ENCODE measurements at places on chromosomes 12 and 14. TPM values are rescaled to one million over a fixed set of nuclear protein-coding genes. Genes with fewer than 3 reads are reported as not detected.

Gene CABP1
- 0.37 TPM for total RNA-seq

DNA sequence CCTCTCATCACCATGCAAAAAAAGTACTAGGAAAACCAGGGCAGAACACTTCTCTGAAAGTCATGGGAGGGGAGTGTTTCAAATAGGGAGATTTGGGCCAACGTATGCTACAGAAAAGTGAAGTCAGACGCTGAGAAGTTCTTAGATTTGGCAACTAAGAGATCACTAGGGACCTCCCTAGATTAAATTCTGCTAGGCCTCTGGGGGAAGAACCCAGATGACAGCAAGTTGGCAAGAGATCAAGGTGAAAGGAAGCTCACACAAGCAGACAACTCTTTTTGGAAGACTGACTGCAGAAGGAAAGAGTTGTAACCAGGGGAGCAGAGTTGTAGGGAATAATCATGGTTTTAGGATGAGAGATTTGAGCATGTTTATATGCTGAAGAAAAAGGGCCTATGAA lies 20.7 kb downstream of the IQSEC3 start:
- no peak for DNase-seq
- H3K36me3 ChIP-seq: no peaks in the 10 kb centered on the region
- H3K4me3 ChIP-seq: no peak overlapping the region
- H3K4me1 ChIP-seq: no peaks in the 10 kb centered on the region

GRCh38 chr12:11669348-11669747 lies 19.9 kb downstream of the ETV6 start:
- H3K27me3 ChIP-seq: no peaks in the 10 kb centered on the region
- no peak overlapping the region for H3K27ac ChIP-seq
- H3K4me1 ChIP-seq: peaks cover 88% of the 10 kb centered on the region
- no peak overlapping the region for H3K4me3 ChIP-seq

GRCh38 chr14:28661171-28661772 lies 105.3 kb upstream of the FOXG1 start:
- no peaks in the 10 kb centered on the region for H3K36me3 ChIP-seq
- no peaks in the 10 kb centered on the region for H3K4me1 ChIP-seq
- no peaks in the 10 kb centered on the region for H3K27me3 ChIP-seq
- H3K27ac ChIP-seq: no peak overlapping the region

DNA sequence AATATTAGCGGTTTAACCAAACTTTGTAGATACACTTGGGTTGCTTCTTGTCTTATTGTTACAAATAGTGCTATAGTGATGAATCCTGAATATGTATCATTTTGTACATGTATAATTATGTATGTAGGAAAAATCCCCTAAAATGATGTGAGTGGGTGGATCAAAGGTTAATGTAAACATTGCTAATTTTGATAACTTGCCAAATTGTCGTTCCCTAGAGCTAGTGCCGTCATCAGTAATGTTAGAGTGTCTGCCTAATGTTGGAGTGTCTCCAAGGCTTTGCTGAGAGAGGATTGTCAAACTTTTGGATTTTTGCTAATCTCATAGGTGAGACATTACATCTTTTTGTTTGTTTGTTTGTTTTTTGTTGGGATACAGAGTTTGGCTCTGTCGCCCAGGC lies 44.4 kb downstream of the AEBP2 start:
- no peak for DNase-seq
- H3K4me3 ChIP-seq: no peak overlapping the region
- peaks cover 15% of the 10 kb centered on the region for H3K4me1 ChIP-seq
- no peak overlapping the region for H3K27ac ChIP-seq

DNA sequence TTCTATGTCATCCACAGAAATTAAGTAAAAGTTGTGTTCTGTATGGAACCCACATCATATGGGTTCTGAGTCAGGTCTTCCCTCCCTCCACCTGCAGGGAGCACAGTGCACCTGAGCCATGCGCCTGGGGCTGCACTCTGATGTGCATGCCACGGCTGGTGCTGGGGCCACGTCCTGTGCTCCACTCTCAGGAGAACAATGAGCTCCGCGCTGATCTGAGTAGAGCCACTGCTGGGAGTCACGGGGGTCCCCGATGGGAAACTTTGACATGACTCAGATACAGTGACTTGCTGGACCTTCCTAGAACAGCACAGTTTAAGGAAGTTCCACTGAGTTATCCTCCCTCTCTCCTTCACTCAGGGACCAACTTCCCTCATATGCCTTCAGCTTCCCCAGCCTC lies 683.4 kb downstream of the TMEM121 start:
- H3K27ac ChIP-seq: no peak overlapping the region
- no peak overlapping the region for H3K4me3 ChIP-seq
- no peaks in the 10 kb centered on the region for H3K27me3 ChIP-seq

Gene FKBP11
- 51.6 TPM for total RNA-seq

DNA sequence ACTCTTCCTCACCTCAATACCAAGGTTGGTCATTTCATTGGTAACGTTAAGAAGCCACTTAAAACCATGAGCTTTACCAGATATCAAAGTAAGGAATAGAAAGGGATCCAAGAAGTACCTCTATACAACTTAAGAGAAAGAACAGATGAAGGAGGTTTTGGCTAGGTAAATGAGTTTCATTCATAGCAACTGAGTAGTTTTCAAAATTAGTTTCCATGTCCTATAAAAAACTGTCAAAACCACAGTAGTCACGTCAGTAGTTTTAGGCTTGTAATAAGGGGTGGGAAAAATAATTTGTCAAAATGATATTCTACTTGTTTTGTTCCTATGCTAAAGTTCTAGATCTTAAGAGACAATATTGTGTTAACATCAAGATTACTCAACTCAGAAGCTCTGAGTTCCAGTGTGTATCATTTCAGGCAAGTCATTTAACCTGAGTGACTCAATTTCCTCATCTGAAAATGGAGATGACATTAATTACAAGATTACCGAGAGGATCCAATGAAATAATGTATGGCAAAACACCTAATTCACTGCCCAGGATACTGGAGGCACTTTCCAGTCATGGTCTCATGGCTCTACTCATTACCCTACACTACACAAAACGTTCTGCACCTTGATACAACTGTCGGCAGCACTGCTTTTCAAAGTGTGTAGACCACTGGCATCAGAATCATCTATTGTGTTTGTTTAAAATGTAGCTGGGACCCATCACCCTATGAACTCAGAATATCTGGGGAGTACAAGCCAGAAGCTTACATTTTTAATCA lies 24.1 kb upstream of the SLC6A13 start:
- peaks cover 57% of the 10 kb centered on the region for H3K36me3 ChIP-seq
- H3K4me3 ChIP-seq: no peak overlapping the region
- no peaks in the 10 kb centered on the region for H3K4me1 ChIP-seq
- no peaks in the 10 kb centered on the region for H3K27me3 ChIP-seq
- DNase-seq: no peak
- no peak overlapping the region for H3K27ac ChIP-seq

- H3K27me3 ChIP-seq: no peaks in the 10 kb centered on the region
- H3K27ac ChIP-seq: no peak overlapping the region
- H3K4me3 ChIP-seq: no peak overlapping the region
- no peak for DNase-seq
- no peaks in the 10 kb centered on the region for H3K36me3 ChIP-seq
Measured at GRCh38 chr12:92398565-92399309, 253.1 kb upstream of the BTG1 start.

GRCh38 chr14:53599221-53599945 lies 357.2 kb downstream of the BMP4 start:
- no peaks in the 10 kb centered on the region for H3K4me1 ChIP-seq
- no peaks in the 10 kb centered on the region for H3K36me3 ChIP-seq

Gene CMA1
- total RNA-seq: not detected

GRCh38 chr12:67928621-67929383 lies 60.4 kb upstream of the IFNG-AS1 start:
- no peaks in the 10 kb centered on the region for H3K36me3 ChIP-seq
- no peak for DNase-seq
- H3K27me3 ChIP-seq: no peaks in the 10 kb centered on the region
- no peak overlapping the region for H3K4me3 ChIP-seq

GRCh38 chr14:90568405-90568804 lies 171.6 kb downstream of the CALM1 start:
- H3K27ac ChIP-seq: no peak overlapping the region
- no peak overlapping the region for H3K4me3 ChIP-seq
- no peaks in the 10 kb centered on the region for H3K4me1 ChIP-seq
- no peak for DNase-seq
- H3K36me3 ChIP-seq: no peaks in the 10 kb centered on the region

Gene COCH
- 0.70 TPM for total RNA-seq

DNA sequence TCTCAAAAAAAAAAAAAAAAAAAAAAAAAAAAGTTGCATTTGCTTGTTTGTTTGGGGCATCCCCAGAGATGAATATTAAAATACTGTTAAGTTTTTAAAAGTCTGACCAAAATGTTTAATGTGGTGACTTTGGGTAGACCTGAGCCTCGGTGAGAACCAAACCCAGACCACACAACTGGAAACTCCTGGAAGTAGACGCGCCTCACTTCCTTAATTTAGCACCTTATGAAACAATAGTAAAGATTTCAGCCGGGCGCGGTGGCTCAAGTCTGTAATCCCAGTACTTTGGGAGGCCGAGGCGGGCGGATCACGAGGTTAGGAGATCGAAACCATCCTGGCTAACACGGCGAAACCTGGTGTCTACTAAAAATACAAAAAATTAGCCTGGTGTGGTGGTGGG lies 9.3 kb downstream of the NFKBIA start:
- no peak overlapping the region for H3K27ac ChIP-seq
- no peaks in the 10 kb centered on the region for H3K27me3 ChIP-seq
- H3K4me1 ChIP-seq: peaks cover 46% of the 10 kb centered on the region
- H3K36me3 ChIP-seq: no peaks in the 10 kb centered on the region

Gene SLC4A8
- total RNA-seq: 3.9 TPM

DNA sequence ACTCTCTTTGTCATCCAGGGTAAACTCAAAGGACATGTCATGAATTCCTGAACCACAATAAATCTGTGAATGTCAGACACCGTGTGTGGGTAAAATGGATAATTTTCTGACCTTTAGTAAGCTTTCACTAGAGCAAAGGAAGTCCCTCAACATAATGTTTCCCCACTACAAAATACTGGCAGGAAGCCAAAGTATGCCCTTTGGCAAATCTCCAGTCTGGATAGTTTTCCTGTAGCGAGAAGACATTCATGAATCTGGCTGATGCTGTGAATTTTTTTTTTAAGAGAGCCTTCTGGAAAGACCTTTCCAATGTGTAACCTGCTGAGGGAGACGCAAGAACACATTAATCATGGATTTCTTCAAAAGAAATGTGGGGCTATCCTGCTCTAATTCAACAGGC lies 389.6 kb upstream of the DDHD1 start:
- H3K27ac ChIP-seq: no peak overlapping the region
- H3K4me3 ChIP-seq: no peak overlapping the region
- peaks cover 4% of the 10 kb centered on the region for H3K4me1 ChIP-seq
- H3K36me3 ChIP-seq: no peaks in the 10 kb centered on the region
- peak; percentile 53 for DNase-seq

GRCh38 chr12:64700532-64700931 lies 58.7 kb downstream of the GNS start:
- H3K36me3 ChIP-seq: no peaks in the 10 kb centered on the region
- peaks cover 52% of the 10 kb centered on the region for H3K4me1 ChIP-seq
- no peak overlapping the region for H3K4me3 ChIP-seq
- H3K27ac ChIP-seq: no peak overlapping the region

GRCh38 chr12:97754306-97754705 lies 291.7 kb downstream of the RMST start:
- H3K27ac ChIP-seq: no peak overlapping the region
- no peaks in the 10 kb centered on the region for H3K36me3 ChIP-seq
- H3K27me3 ChIP-seq: no peaks in the 10 kb centered on the region
- no peaks in the 10 kb centered on the region for H3K4me1 ChIP-seq
- DNase-seq: no peak
- no peak overlapping the region for H3K4me3 ChIP-seq

Gene CLEC4C
- total RNA-seq: not detected

GRCh38 chr12:26845984-26846383 lies 13.0 kb upstream of the ITPR2 start:
- H3K27ac ChIP-seq: peak overlapping the region; percentile 14
- no peak for DNase-seq
- no peak overlapping the region for H3K4me3 ChIP-seq
- H3K4me1 ChIP-seq: peaks cover 16% of the 10 kb centered on the region

- no peaks in the 10 kb centered on the region for H3K36me3 ChIP-seq
- peak overlapping the region; percentile 36 for H3K4me3 ChIP-seq
- peaks cover 17% of the 10 kb centered on the region for H3K4me1 ChIP-seq
- peaks cover 15% of the 10 kb centered on the region for H3K27me3 ChIP-seq
- DNase-seq: peak; percentile 91
Measured at GRCh38 chr12:6620137-6620884, 13.1 kb upstream of the CHD4 start.

GRCh38 chr14:102320033-102320660 lies 601 bp downstream of the ZNF839 start:
- peaks cover 3% of the 10 kb centered on the region for H3K4me1 ChIP-seq
- H3K27me3 ChIP-seq: no peaks in the 10 kb centered on the region
- peak overlapping the region; percentile 87 for H3K27ac ChIP-seq
- peak overlapping the region; percentile 73 for H3K4me3 ChIP-seq

GRCh38 chr12:71567537-71567936 lies 96.1 kb downstream of the ZFC3H1 start:
- no peaks in the 10 kb centered on the region for H3K36me3 ChIP-seq
- no peaks in the 10 kb centered on the region for H3K27me3 ChIP-seq
- no peaks in the 10 kb centered on the region for H3K4me1 ChIP-seq
- no peak overlapping the region for H3K27ac ChIP-seq

GRCh38 chr12:97093187-97093683 lies 186.2 kb downstream of the NEDD1 start:
- no peaks in the 10 kb centered on the region for H3K27me3 ChIP-seq
- H3K4me1 ChIP-seq: no peaks in the 10 kb centered on the region
- H3K27ac ChIP-seq: no peak overlapping the region
- no peak for DNase-seq
- no peaks in the 10 kb centered on the region for H3K36me3 ChIP-seq

Gene GOLT1B
- total RNA-seq: 51.9 TPM
